CD4-positive, alpha-beta T cell (primary cell): ENCODE measurements at places on chromosomes 7 and 10.
A peak's percentile ranks its signal among the peaks of the same experiment; 100 is the strongest.

DNA sequence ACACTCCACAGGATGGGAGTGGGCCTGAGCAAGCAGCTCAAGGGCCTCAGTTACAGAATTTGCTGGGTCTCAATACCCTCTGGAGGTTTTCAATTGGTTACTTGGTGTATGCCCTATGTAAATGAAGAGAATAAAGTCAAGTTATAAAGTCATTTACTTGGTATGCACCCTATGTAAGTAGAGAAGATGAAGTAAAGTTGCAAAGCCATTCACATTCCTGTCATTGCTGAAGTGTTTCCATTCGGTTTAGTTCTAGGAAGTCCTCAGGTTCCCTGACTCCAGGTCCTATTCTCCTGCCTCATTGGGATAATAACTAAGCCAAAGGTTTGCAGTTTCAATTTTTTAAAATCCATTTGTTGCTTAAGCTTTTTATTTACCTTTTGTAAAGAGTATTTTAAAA lies 272.6 kb upstream of the NPSR1 start:
- H3K4me1 ChIP-seq, result no peaks in the 10 kb centered on the region
- no peak overlapping the region for H3K27ac ChIP-seq
- no peak overlapping the region for H3K4me3 ChIP-seq
- H3K36me3 ChIP-seq, result no peaks in the 10 kb centered on the region
- DNase-seq, result no peak

DNA sequence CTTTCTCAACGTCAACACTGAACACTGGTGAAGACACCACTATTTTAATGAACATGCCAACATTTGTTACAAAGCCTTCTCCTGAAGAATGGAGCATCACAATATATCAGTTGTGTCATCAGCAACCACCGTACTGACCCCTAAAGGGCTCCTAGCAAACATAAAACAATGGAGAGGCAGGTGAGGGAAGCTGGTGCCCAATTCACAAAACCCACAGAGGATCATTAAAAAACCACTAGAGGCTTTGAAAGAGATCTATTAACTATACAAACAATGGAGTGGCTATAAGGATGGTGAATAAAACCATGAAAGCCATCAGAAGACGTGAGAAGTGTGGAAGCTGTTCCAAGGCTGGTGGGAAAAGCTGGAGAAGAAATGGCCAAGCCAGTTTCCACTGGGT lies 150.8 kb downstream of the FAM107B start:
- no peaks in the 10 kb centered on the region for H3K4me1 ChIP-seq
- H3K4me3 ChIP-seq, result no peak overlapping the region
- no peaks in the 10 kb centered on the region for H3K27me3 ChIP-seq
- H3K27ac ChIP-seq, result no peak overlapping the region

GRCh38 chr10:3206511-3207157 lies 34.1 kb upstream of the PITRM1 start:
- H3K4me1 ChIP-seq, result no peaks in the 10 kb centered on the region
- no peak overlapping the region for H3K4me3 ChIP-seq
- H3K27me3 ChIP-seq, result no peaks in the 10 kb centered on the region
- no peak overlapping the region for H3K27ac ChIP-seq
- no peaks in the 10 kb centered on the region for H3K36me3 ChIP-seq

DNA sequence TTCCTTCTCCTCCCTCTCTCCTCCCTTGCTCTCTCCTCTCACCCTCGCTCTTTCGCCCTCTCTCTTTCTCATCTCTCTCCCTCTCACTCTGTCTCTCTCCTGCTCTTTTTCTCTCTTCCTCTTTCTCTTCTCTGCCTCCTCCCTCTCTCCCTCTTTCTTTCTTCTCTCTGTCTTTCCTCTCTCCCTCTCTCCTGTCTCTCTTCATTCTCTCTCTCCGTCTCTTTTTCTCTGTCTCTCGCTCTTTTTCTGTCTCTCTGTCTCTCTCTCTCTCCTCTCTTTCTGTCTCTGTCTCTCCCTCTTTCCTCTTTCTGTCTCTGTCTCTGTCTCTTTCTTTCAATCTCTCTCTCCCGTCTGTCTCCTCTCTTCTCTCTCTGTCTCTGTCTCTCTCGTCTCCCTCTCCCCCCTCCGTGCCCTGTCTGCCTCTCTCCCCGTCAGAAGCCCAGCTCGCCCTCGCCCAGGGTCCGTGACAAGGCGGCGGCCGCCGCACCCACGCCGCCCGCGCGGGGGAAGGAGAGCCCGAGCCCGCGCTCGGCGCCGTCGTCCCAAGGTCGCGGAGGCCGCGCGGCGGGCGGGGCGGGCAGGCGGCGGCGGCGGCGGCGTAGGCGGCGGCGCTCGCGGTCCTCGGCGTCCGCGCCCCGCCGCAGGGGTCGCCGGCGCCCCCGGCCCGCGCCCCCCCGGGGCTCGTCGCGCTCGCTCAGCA lies 21.3 kb upstream of the HSPB1 start:
- peak overlapping the region; percentile 15 for H3K4me3 ChIP-seq
- H3K4me1 ChIP-seq, result peaks cover 16% of the 10 kb centered on the region
- H3K27ac ChIP-seq, result no peak overlapping the region
- H3K27me3 ChIP-seq, result peaks cover 33% of the 10 kb centered on the region

DNA sequence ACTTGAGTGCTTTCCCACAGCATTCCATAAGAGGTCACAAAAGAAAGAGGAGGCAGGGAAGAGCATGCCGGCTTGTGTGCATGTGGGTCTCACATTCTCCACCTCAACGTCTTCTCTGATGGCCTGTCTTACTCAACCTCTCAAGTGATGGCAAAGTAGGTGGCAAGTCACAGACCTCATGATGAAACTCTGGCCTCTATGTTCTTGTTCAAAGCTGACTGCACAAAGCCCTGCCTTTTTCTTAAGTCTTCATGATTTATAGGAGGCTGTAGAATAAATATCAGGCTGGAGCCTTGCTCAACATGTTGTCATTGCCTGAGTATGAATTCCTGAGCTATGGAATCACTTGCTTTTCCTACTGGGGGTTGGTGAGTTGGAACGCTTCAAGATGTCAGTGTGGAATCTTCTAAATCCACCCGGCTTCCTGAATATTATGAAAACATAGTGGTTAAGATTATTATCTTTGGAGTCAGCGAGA lies 213.6 kb upstream of the INHBA start:
- H3K27ac ChIP-seq, result no peak overlapping the region
- no peaks in the 10 kb centered on the region for H3K36me3 ChIP-seq
- no peaks in the 10 kb centered on the region for H3K27me3 ChIP-seq

DNA sequence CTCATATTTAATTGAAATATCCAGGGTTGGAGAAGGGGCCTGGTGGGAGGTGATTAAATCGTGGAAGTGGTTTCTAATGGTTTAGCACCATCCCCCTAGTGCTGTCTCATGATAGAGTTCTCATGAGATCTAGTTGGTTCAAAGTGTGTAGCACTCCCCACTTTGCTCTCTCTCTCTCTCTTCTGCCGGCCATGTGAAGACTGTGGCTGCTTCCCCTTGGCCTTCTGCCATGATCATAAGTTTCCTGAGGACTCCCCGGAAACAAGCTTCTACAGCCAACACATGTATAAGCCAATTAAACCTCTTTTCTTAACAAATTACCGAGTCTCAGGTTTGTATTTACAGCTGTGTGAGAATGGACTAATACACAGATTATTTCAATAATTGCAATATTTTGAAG lies 305.8 kb upstream of the KCND2 start:
- H3K4me3 ChIP-seq, result no peak overlapping the region
- no peaks in the 10 kb centered on the region for H3K4me1 ChIP-seq
- no peak overlapping the region for H3K27ac ChIP-seq

DNA sequence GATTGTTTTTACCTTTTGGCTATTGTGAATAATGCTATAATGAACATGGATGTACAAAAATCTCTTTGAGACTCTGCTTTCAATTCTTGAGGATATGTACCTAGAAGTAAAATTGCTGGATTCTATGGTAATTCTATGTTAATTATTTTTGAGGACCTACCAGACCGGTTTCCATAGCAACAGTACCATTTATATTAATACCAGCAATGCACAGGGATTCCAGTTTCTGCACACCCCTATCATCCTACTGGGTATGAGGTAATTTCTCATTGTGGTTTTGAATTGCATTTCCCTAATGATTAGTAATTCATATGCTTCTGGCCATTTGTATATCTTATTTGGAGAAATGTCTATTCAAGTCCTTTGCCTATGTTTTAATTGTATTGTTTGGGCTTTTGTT lies 9.9 kb upstream of the PPP1R9A start:
- no peak for DNase-seq
- H3K4me3 ChIP-seq, result no peak overlapping the region
- no peaks in the 10 kb centered on the region for H3K27me3 ChIP-seq
- no peaks in the 10 kb centered on the region for H3K4me1 ChIP-seq
- no peak overlapping the region for H3K27ac ChIP-seq
- no peaks in the 10 kb centered on the region for H3K36me3 ChIP-seq

DNA sequence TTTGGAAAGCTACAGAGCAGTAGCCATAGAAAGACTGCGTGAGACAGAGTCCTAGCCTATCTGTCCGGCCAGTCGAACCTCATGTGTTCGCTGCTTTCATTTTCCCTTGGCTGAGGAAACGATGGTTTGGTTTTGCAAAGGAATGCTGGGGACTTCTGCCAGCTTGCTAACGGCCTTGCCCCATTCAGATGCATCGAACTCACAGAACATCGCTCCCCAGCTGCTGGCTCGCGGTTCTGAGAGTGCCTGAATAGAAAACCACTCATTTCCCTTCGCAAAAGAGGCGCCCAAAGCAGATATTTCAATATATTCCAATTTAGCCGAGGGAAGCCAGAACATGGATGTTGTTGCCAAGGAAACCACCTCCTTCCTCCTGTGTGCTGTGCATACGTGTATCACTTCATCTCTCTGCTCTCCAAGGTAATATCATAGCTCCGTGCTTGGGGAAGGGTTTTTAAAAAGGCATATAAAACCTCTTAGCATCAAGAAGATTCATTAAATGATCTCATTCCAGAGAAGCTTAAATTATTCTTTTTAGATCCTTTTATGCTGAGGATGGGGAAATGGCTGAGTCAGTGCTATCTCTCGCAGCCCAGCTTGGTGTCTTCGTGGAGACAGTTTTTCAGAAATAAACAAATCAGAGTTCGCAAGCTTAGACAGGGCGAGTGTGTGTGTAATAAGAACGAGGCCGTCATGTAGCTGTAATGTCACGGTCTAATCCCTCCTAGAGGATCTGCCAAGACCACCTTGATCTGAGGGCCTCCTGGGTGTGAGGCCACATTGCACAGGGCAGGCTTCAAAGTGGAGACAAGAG lies 215.2 kb downstream of the RPS24 start:
- no peaks in the 10 kb centered on the region for H3K36me3 ChIP-seq
- H3K4me3 ChIP-seq, result no peak overlapping the region
- H3K4me1 ChIP-seq, result peaks cover 9% of the 10 kb centered on the region
- no peak for DNase-seq
- H3K27me3 ChIP-seq, result no peaks in the 10 kb centered on the region
